ENCODE measurements at places on chromosomes 11 and 22. TPM values are rescaled to one million over a fixed set of nuclear protein-coding genes. Genes with fewer than 3 reads are reported as not detected.

Gene OR6T1
- not detected for polyA plus RNA-seq

Gene IGF2
- polyA plus RNA-seq: 20.4 TPM

Gene TMPRSS4
- polyA plus RNA-seq: not detected

Gene RBFOX2
- polyA plus RNA-seq: 221 TPM

GRCh38 chr11:70675697-70676374 is 277.5 kb downstream of the CTTN start:
- no peak for DNase-seq

DNA sequence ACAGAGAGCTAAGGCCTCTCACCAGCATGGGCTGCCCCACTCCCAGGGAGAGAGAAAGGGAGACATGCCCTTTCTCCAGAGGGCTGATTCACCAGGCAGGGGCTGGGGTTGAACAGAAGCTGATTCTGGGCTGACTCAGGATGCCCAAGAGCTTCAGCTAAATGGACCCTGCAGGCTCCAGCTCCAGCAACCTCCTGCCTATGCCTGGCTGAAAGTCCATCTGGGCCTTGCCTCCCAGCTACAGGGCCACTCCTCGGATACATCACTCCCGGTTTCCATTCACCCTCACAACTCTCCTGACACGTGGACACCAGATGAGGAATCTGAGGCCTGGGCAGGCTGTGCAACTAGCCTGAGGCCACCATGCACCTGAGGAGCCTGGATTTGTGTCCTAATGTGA is 215.5 kb downstream of the BUD13 start:
- DNase-seq: no peak

- no peak for DNase-seq
Measured at GRCh38 chr11:59582006-59582405, 33.6 kb downstream of the OSBP start.

DNA sequence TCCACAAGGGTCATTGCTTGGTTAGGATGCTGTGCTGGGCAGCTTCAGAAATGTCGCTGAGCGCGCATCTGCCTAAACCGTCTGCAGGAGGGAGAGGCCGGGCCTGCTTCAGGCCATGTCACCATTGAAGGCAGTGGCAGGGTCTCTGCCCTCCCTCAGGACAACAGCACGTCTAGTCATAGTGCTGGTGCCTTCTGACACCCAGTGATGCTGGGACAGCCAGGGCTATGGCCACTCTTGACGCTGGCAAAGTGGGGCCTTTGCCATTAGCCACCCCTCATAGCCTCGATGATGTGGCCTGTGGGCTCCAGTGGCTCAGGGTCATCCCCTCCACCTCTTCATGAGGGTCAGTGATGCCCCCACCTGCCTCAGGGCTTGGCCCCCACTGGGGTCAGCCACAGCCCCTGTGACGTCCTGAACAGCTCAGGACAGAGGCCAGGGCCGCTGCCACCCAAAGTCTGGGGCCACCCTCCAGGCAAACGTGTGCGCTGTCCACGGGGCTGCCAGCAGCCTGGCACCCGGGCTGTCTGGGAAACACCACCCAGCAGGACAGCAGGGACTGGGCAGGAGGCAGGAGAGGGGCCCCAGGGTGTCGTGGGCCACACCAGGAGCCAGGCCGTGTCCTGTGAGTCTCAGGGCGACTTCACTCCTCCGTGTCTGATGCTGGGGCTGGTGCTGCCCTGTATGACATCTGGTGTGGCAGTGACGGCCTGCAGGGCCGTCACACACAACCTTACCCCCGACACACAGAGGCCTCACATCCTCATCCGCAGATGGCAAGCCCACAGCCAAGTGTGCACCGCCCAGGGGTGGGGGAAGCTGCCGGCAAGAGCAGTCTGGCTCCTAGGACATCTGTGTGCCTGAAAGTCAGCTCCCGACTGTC is 42.5 kb downstream of the CERK start:
- no peak for DNase-seq

DNA sequence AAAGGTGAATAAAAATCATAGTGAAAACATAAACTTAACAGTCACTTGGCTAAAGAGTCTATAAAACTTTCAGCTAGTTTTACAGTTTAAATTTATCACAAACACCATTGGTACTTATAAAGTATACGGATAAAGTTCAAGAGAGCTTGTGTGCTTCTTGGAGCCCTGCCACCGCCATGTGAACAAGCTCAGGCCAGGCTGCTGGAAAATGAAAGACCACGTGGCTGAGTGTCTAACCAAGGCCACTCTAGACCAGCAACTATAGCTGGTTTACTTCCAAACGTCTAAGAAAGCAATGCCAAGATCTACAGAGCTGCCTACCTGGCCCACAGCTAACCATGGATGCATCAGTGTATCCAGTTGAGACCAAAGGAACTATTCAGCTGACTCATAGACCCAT is 66.3 kb upstream of the API5 start:
- no peak for DNase-seq

DNA sequence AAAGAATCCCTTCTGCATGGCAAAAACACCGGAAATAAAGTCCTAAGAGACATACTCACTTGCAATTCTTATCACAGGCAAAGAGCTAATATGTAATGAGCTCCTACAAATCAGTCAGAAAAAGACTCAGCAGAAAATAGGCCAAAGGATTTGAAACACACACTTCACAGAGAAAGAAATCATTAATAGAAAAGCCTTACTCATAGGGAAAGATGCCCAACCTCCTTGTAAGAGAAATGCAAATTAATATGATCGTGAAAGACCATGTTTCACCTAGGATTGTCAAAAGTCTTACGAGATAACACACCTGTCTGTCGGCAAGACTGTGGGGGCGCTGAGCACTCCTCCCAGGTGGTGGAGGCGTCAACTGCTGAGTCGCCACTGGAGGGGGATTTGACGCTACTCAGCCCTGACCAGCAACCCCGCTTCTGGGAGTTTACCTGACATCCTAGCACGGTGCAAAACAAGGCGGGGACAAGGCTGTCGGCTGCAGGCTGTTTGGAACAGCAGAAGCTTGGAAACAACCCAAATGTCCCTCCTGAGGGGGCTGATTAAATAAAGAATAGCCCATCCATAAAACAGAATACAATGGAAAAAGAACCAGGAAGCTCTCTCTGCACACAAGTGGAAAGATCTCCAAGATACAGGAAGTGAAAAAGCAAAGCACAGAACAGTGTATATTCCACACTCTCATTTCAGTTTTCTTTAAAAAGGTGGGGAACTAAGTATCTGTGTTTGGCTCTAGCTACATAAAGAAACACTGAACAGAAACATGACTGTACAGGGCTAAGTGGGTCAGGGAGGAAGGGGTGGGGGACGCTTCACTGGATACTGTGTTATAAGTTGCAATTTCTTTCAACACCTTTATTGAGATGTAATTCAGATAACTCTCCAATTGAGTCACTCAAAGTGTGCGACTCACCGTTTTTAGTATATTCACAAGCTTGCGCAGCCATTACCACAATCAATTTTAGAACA is 11.5 kb downstream of the CSNK1E start:
- DNase-seq: no peak

DNA sequence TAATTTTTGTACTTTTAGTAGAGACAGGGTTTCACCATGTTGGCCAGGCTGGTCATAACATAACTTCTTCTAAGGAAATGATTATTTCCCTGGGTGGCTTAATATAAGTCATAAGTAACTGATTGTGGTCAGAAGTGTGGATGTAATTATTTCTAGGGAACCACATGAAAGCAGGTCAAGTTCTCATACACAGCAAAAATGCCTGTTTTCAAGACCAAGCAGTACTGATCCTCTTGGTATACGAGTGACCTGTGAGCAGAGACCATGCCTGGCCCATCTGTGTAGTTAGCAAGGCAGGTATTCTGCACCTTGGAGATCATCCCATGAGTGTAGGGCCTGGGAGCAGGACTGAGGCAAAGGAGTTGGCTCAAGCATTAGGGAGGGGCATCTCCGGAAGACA is 32.5 kb upstream of the NUCB2 start:
- DNase-seq: no peak

DNA sequence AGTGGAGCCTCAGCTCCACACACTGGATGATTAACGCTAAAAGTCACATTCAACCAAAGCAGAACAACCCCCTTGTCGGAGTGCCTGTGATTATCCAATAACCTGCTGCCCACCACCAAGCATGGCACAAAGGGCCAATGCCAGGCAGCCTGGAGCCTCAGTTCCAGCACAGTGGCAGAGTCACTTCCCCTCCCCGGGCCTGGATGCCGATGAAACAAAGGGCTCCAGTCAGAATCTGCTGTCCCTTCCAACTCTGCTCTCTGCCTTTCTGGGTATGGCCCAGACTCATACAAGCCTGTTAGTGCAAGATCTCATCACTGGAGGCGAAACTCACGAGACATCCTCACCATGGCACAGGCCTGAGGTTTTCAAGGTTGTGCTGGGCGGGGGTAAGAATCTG is 52.1 kb downstream of the CLTCL1 start:
- no peak for DNase-seq

DNA sequence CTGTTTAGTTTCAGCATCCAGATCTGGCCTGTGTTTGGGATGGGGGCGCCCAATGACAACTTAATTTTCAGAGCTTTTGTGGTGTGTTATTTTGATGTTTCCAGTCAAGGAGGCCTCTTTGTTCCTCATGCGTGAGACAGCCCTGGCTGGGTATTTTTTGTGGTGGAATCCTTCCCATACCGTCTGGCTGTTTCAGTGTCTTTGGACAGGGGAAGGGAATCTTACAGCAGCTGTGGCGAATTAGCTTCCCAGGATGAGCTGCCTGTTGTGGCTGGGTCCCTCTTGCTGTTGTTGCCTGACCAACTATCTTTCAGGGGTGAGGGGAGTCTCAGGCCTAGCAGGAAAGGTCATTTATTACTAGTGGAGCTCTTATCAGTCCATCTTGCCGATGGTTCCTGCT is 138.8 kb downstream of the ARHGAP20 start:
- DNase-seq: no peak

GRCh38 chr22:47608421-47608820 is 846.0 kb downstream of the TBC1D22A start:
- DNase-seq: no peak

DNA sequence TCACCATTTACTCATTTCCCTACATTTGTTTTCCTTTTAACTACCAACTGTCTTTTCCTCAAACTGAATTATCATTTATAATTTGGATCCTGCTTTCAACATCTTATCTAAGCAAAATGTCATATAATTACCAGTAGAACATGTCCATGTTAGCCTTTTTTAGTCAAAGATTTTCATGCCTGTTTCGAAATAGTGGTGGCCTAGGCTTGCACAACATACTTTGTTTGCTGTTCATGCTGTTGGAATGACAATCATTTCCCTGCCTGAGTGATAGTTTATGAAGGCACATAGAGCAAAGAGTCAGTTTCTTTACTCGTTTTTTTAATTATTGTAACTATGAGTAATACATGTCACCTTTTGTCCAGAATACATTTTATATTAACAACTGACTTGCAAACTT is 144.3 kb upstream of the ANO3 start:
- peak; percentile 54 for DNase-seq

- no peak for DNase-seq
Measured at GRCh38 chr11:74971424-74971823, 17.3 kb upstream of the NEU3 start.

DNA sequence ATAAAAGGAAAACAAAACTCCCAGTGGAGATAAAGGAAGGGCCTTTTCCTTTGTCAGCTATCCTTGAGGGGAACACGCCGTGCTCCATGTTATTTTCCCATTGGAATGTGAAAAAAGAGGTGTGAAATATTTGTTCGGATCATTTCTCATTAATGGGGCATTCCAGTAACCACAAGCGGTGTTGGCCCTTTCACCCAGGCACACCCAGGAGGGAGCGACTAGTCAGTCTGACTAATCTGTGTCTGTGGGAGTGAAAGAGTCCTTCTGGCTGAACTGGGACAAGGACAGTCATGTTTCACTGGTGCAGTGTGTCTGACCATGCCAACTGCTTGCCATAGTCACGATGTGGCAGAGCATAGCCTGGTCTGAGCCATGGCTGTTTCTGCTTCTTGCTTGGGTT is 13.0 kb upstream of the MYEOV start:
- peak; percentile 73 for DNase-seq

GRCh38 chr11:116931206-116931953 is 94.0 kb upstream of the APOA1 start:
- DNase-seq: no peak

- DNase-seq: no peak
Measured at GRCh38 chr11:21628641-21629040, 564.2 kb upstream of the ANO5 start.

DNA sequence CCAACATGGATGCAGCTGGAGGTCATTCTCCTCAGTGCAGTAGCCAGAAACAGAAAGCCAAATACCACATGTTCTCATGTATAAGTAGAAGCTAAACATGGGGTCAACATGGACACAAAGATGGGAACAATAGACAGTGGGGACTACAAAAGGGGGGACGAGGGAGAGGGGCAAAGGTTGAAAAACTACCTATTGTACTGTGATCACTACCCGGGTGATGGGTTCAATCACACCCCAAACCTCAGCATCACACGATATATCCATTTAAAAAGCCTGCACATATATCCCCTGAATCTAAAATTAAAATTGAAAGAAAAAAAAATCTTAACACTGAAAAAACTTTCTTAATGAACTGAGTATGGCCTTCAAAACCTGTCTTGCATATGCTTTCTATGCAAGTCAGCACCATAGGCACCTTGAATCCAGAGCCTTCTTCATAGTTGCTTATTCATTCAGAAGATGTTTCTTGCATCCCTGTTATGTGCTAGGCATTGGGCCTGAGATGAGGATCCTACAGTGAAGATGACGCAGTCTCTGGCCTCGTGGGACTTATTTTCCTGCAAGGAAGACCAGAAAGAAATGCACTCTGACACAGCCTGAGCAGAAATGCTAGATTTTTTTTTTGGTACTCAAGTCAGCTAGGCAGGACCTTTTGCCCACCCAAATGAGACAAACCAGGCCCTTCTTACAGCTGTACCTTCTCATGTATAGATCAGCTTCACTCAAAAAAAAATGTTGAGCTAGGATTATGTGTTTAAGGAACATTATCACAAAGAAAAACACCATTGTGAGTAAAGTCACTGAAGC is 21.0 kb downstream of the NNMT start:
- DNase-seq: no peak

DNA sequence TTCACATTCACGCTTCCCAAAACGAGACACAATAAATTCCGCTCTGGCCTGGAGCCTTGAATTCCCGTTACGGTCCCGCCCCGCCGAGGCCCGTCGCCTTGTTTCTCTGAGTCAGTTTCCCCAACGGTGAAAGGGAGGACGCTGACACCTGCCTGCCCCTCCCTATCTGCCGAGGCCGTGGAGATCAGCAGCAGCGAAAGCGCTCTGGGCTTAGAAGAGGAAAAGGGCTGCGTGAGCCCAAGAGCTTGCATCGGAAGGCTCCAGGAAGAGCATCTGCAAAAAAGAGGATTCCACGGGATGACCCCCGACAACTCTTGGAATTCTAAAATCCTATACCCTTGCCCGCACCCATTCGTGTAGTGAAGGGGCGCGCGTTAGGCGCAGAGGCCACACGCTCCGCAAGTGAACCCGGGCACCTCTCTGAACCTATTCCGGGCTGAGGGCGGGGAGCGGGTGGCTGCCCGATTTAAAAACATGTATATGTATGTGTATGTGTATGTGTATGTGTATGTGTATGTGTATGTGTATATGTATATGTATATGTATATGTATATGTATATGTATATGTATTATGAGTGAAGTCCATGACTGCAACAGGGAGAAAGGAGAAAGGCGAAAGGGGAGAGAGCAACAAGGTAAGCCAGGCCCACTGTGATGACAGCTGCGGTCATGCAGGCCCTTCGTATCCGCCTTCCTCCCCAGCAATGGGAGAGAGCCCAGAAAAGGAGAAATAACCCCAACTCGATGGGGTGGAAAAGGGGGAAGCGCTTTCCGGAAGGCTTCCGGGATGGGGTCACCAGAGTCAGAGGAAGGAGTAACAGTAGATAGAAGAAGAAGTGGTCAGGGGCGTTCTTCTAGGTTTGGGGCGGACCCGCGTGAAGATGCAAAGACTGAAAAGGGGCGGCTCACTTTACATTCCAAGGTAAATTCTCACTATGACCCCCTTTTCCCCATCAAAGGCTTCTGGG is 948 bp upstream of the MRTFA start:
- DNase-seq: no peak

Measured in BJ (cell line).